Fibroblast of the conjunctiva (primary cell): ENCODE measurements at places on chromosomes 5 and 9.

GRCh38 chr5:113092683-113093082, 116.1 kb downstream of the DCP2 start:
- DNase-seq: no peak

GRCh38 chr9:79768194-79768593, 196.4 kb downstream of the TLE4 start:
- DNase-seq: peak; percentile 42

DNA sequence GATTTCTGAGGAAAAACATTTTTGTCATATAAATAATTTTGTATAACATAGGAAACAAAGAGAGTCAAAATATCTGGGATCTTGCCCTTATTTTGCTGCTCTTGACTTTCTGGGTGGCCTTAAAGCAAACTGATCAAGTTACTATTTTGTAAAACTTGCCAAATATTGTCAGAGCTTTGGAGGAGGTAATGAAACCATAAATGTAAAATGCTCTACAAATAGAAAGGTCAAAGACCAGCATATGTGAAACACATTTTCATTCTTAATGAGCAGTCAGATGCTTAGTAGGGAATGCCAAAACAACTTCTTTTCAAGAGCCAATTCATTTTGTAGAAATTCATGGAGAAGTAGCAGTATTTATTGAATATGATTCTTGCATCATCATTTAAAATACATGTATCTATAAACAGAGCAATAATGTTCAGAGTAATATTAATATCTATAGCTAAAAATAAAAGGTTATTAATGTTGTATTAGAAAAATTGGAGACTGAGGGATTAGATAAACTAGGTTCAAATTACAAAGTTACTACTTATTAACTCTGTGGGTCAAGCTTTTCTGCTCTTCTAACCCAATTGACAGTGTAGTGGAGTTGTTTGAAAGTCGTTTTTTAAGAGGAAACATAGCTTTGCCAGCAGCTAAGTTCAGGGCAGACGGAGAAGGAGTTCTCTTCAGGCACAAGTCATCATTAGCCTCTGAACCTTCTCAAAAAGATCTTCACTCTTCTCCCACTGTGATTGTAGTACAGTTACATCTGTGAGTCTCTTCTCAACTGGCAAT, 2053.1 kb downstream of the EFNA5 start:
- no peak for DNase-seq

DNA sequence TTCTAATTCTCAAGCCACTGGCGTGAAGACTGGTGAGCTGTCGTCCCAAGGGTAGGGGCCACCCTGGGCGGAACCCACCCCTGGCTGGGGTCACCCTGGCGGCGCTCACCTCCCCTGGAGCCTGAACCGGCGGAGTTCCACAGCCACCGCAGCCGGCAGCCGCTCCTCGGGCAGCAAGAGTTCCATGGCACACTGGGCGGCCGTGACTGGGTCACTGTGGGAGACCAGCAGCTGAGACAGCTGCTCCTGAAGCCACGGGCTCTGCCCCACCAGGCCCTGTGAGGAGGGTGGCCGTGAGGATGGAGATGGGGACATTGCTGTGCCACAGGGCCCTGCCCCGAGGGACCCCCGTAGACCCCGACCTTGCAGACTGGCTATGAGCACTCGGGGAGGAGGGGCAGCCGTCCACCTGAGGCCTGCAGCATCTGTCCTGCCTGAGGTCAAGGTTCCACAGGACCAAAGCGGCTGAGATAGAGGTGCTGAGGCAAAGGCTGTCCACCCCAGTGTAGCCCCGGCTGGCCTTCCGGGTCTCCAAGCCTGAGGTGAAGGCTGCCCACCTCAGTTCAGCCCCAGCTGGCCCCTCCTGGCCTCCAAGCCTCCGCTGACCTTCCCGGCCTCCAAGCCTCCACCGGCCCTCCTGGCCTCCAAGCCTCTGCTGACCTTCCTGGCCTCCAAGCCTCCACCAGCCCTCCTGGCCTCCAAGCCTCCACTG, 50.6 kb upstream of the NRARP start:
- DNase-seq: no peak

DNA sequence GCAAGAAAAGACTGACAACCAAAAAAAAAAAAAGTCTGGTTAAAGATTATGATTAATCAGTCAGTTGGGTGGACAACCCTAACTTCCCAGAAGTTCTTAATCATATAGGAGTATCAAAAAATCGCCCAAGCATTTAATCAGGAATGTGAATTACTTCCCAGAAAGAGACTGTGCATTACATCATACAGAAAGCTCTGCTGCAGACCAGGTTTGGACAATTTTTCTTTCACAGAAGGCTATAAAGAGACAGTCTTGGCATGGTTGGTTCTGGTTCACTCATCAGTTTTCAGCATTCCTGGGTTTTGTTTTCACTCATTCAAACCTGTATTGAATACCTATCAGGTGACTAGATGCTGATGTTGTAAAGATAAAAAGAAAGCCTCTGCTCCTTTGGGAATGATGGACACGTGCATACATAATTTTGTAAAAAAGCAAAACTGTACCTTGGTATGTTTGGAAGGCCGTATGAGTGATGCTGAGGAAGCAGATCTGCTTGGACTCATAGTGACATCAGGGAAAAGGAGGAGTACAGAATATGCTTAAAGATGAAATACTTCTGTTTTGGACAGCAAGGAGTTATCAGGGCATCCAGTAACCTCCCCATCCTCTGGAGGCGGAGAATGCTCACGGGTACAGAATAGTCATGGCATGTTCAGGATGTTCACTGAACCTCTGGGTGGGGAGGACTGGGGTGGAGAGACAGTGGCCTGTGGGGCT, 178.4 kb downstream of the GNA14 start:
- no peak for DNase-seq

GRCh38 chr5:39024884-39025283, 49.3 kb downstream of the RICTOR start:
- no peak for DNase-seq

- no peak for DNase-seq
These were observed at the start of gene ADRA1B for GRCh38 chr5:159915904-159916840. ADRA1B (plus strand) TSS chr5:159916482; CDS start chr5:159916906, 424 bp downstream.
